ENCODE measurements at places on chromosomes 5 and 9. TPM values are rescaled to one million over a fixed set of nuclear protein-coding genes. Genes with fewer than 3 reads are reported as not detected.

The ZNG1C gene
- 101 TPM for polyA plus RNA-seq

The NXNL2 gene
- not detected for polyA plus RNA-seq

The CDKN2B gene
- 25.9 TPM for polyA plus RNA-seq

The NACC2 gene
- 6.2 TPM for polyA plus RNA-seq

The TEK gene
- not detected for polyA plus RNA-seq

Measured in Purkinje cell (primary cell).